ENCODE measurements at places on chromosomes 4 and X. TPM values are rescaled to one million over a fixed set of nuclear protein-coding genes. Genes with fewer than 3 reads are reported as not detected.

DNA sequence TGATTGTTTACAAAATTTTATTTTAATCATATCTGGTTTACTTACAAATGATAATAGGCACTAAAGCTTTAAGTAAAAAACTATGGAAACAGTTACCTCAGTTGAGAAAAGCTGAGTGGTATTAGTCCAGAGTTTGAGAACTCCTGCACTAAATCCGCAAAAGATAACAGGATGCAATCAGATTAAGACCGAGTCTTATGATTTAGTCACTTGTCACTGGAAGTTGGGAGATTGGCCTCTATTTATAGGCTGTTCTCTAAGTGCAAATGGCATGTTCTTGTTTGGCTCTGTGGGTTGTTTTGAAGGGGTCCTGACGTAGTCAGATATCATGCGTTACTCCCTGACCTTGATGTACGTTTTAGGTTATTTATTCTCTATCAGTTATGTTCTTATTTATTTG lies 6.3 kb downstream of the GPAT3 start:
- peaks cover 13% of the 10 kb centered on the region for H3K27me3 ChIP-seq
- no peaks in the 10 kb centered on the region for H3K36me3 ChIP-seq
- no peak overlapping the region for H3K4me3 ChIP-seq
- no peak overlapping the region for H3K27ac ChIP-seq
- DNase-seq: no peak

DNA sequence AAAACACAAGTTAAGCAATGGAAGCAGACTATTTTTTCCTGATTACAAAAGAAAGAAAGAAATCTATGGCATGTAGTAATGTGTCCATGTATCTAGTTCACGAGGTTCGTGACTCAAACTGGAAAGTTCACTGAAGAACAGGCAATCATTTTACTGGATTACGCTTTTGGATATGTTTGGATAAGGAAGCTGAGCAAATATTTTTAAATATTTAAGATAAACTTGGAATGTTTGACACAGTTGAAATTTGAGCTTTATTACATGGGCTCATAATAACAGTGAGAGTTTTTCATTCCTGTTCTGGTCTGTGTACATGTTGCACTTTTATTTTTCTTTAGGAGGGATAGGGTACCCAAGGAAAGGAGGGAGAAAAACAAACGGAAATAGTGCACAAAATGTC lies 244.2 kb upstream of the GK2 start:
- no peak for DNase-seq
- no peak overlapping the region for H3K27ac ChIP-seq
- no peaks in the 10 kb centered on the region for H3K27me3 ChIP-seq
- H3K36me3 ChIP-seq: no peaks in the 10 kb centered on the region
- H3K4me1 ChIP-seq: no peaks in the 10 kb centered on the region
- no peak overlapping the region for H3K4me3 ChIP-seq

- peaks cover 62% of the 10 kb centered on the region for H3K4me1 ChIP-seq
- H3K27me3 ChIP-seq: no peaks in the 10 kb centered on the region
- H3K27ac ChIP-seq: peak overlapping the region; percentile 96
- peak overlapping the region; percentile 85 for H3K4me3 ChIP-seq
- H3K36me3 ChIP-seq: peaks cover 40% of the 10 kb centered on the region
- DNase-seq: no peak
These were observed 28.1 kb upstream of the SPON2 start for GRCh38 chr4:1200425-1201035.

Gene PASD1
- total RNA-seq: not detected

DNA sequence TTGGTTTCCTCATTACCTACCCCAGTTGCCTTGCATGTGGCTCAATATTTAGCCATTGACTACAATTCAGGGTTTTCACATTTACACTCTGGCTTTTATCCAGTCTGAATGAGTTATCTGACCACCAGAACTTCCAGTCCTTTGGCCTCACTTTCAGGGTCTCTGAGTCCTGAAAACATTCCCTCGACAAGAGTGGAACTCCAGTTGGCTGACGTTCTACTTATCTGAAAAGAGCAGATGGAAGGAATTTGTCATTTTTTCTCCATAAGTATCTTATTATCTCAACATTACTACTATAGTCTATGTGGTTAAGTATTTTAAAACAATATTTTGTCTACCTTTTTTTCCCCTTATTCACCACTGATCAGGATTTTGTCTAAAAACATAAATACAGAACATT lies 5.2 kb upstream of the CASP6 start:
- H3K4me3 ChIP-seq: no peak overlapping the region
- peaks cover 10% of the 10 kb centered on the region for H3K36me3 ChIP-seq
- no peak for DNase-seq

Gene LINC00632
- 8.0 TPM for total RNA-seq

DNA sequence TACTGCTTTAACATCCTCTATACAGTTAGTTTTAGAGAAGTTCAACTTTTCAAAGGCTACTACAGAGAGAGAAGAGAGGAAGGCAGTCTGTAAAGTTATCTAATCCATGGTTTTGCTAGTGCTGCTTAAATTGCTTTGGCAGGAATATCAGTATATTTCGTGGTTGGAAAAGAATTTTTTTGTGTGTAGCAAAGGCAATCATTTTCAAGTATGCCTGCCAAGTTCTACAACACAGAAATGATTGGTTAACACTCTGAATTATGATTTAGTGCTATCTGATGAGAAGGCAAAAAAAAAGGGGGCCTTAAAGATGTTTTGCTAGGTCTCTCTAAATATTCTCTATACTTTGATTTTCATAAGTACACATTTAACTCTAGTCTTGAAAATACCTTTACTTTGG lies 133.1 kb downstream of the JADE1 start:
- no peaks in the 10 kb centered on the region for H3K27me3 ChIP-seq
- DNase-seq: no peak
- no peak overlapping the region for H3K27ac ChIP-seq
- no peak overlapping the region for H3K4me3 ChIP-seq

DNA sequence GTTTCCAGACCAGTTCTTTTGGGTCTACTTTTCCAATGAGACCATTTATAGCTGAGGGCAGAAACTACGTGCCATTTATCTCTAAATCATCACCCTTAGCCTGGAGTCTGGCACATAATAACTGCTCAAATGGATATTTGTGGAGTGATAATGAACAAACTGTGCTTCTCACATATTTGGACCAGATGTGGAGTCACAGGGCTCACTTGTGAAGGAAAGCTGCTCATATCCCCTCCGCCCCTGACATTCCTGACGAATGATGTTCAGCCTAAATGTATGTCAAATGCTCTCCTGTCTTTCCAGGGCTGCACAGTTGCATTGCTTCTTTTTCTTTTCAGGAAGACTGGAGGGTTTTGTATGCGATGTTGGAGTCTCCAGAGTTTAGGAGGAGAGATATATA lies 110.1 kb downstream of the GBA3 start:
- H3K27me3 ChIP-seq: no peaks in the 10 kb centered on the region
- no peak for DNase-seq
- no peak overlapping the region for H3K27ac ChIP-seq
- H3K4me3 ChIP-seq: no peak overlapping the region
- no peaks in the 10 kb centered on the region for H3K36me3 ChIP-seq

DNA sequence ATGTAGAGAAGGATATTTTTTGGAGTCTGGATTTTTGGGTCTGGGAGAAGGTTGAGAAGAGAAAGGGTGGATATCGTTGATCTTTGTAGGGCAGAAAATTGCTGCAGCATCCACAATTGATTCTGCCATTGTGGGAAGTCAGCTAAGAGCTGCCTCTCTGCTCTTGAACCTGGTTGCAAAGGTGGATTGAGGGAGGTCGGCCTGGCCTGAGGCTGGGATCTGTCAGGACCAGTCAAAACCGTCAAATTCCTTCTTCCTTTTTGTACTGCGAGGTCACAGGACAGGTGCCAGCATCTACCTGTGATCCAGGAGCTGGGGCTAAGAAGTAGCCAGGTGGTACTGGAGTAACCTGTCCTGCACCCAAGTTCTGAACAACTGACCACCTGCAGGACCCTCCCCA lies 93.7 kb downstream of the SHOX start:
- no peaks in the 10 kb centered on the region for H3K36me3 ChIP-seq
- no peaks in the 10 kb centered on the region for H3K27me3 ChIP-seq
- H3K27ac ChIP-seq: no peak overlapping the region
- H3K4me1 ChIP-seq: no peaks in the 10 kb centered on the region
- no peak for DNase-seq

Gene DCAF8L2
- not detected for total RNA-seq

Data from activated CD4-positive, alpha-beta T cell treated with anti-CD3 and anti-CD28 coated beads, Interleukin-2, amount 10 ng/mL, durations not matched to agents 7 days and 5 days (primary cell).